ENCODE measurements at places on chromosomes 2 and 18.
A peak's percentile ranks its signal among the peaks of the same experiment; 100 is the strongest.

GRCh38 chr2:3566806-3567205 is 8.3 kb upstream of the RPS7 start:
- no peak for DNase-seq

DNA sequence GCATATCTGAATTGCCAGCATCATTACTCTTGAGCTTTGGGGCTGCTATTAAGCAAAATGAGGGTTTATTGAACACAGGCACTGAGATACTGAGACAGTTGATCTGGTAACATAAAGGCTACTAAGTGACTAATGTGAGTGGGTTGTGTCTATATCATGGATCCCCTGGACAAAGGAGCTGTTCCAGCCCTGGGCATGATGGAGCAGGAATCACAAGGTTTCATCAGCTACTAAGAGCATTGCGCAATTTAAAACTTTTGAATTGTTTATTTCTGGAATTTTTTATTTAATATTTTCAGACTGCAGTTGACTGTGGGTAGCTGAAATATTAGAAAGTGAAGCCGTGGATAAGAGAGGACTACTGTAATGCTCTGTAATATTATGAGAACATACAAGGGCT is 73.5 kb downstream of the MGAT5 start:
- DNase-seq: peak; percentile 18

GRCh38 chr18:80154293-80154692 is 45.2 kb downstream of the ADNP2 start:
- DNase-seq: no peak

GRCh38 chr2:62181843-62182242 is 14.1 kb upstream of the B3GNT2 start:
- no peak for DNase-seq

DNA sequence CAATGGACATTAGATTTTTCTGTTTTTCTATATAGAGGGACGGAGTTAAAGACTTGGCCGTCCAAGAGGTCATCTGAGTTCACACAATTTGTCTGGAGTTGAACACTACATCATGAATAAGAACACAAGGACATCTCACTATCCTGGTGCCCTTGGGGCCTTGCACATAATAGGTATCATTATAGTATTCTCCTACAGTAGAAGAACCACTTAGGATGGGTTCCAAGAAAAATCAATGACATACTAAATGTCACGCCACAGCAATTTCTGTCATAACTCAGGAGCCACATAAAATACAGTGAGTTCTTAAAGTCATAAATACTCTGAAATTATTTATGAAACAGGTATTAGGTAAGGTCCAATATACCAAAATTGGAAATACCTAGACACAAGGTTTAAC is 154.4 kb downstream of the NCKAP5 start:
- DNase-seq: no peak

GRCh38 chr2:65877331-65878010 is 445.1 kb upstream of the SPRED2 start:
- no peak for DNase-seq

DNA sequence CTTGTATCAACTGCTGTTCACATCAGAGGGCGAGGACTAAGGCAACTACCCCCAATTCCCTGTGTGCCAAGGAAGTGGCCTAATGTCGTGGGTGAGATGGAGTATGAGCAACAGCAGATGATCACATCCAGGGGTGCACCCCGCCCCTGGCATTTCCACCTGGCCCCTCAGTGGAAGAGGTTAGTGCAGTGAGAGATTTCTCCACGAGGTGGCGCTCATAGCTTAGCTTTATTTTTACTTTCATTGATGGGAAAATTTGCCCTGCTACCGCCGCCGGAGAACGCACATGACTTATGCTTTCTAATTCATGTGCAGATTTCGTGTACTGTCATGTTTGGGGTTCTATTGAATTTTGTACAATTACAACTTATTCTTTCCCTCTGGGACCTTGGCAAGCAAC is 470.6 kb upstream of the MEX3C start:
- DNase-seq: peak; percentile 20

- DNase-seq: peak; percentile 7
Observed at GRCh38 chr18:5073026-5073944, 123.8 kb downstream of the AKAIN1 start.

- no peak for DNase-seq
Observed at GRCh38 chr18:48359626-48360025, 49.6 kb downstream of the ZBTB7C start.

GRCh38 chr2:209901172-209901571 is 101.3 kb upstream of the RPE start:
- no peak for DNase-seq

DNA sequence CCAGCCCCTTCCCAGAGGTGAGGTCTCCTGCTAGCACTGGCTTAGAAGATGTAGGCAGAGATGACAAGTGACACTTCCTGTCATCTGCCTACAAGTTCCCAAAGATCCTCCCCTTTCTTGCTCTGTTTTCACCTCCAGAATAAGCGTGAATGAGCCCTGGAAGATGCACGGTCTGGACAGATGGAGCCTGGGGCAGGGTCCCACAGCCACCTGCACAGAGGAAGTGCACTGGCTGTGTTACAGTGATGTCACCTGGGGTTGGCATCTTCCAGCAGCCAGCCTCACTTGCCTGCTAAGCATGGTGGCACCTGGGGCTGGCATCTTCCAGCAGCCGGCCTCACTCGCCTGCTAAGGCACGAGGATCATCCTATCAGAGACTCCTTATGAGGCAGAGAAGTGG is 32.3 kb downstream of the TMEM18 start:
- DNase-seq: no peak

DNA sequence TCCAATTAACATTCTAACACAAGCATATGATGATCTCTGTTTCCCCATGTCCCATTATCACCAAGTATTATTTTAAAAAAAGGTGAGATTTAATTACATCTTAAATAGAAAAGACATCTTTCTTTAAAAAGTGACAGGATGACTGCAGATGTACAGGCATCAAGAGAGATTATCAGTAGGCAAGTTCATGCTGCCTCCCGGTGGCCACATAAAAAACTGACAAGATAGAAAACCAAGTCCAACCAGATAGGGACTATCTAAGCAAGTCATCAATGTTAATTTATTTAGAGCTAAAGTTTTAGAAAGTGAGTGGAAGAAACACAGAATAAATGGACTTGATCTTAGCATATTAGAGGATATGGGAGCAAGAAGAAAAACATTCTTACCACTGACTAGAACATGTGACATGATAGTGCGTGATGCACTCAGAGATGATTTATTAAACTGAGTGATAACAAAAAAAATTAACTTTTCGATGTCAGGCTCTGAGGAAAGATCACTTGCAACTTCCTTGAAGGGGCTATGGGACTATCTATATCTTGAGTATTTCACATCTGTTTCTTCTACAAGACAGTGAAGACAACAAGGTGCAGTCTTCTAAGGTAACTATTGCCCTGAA is 5.4 kb upstream of the TDRD15 start:
- DNase-seq: peak; percentile 20

DNA sequence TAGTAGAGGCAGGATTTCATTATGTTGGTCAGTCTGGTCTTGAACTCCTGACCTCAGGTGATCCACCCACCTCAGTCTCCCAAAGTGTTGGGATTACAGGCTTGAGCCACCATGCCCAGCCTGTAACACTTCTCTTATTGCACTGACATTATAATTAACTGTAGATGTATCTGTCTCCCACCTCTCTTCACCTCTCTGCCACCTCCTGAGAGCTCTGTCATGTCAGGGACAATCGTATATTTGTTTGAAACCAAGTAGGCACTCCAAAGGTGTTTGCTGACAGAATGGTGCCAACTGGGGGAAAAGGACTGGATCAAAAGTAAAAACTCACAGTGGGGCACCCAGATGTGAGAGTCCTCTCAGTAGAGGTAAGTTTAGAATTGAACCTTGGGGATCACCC is 17.3 kb upstream of the ME2 start:
- no peak for DNase-seq

DNA sequence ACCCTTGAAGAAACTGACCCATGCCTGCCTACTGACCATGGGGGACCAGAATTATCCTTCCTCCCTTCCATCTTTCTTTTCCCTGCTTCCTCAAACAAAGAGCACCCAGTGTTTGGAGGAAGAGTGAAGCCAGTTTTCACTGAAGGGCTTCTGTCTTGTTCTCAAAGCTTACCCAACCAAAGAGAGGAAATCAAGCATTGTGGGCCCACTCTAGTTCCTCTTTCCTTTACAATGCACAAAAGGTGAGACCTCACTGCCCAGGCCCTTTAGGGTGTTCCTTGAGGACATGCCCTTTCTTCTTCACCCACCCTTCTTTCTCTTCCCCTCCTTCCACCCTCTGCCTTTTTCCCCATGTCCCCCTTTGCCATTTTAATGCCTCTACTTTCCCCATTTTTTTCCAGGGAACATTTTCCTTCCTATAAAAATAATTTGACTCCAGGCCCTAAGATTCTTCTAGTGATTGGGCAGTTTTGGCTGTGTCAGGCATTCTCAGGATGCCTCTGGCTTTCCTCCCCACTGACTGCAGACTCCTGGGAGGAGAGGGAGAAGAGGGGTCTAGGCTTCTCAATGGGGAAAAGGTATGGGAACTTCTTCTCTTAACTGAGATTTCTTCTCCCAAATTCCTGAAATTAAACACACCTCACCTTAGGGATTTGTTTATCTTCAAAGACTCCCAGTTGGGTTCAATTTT is 126.6 kb upstream of the RMDN2 start:
- DNase-seq: no peak

DNA sequence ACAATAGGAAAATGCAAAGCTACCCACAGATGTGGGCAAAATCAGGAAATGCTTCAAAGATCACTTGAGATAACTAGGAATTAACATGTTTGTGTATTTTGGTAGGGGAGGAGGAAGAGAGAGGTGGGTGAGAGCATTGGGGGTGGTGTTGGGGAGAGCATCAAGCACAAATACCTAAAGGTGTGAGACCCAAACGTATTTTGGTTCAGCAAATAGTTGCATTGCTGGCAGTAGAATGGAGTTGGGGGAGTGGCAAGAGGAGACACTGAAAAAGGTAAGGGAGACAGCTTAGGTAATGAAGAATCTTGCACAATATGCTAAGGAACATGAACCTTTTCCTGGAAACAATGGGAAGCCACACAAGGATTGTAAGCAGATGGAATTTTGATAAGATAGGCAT is 1.5 kb upstream of the PELI1 start:
- DNase-seq: no peak

DNA sequence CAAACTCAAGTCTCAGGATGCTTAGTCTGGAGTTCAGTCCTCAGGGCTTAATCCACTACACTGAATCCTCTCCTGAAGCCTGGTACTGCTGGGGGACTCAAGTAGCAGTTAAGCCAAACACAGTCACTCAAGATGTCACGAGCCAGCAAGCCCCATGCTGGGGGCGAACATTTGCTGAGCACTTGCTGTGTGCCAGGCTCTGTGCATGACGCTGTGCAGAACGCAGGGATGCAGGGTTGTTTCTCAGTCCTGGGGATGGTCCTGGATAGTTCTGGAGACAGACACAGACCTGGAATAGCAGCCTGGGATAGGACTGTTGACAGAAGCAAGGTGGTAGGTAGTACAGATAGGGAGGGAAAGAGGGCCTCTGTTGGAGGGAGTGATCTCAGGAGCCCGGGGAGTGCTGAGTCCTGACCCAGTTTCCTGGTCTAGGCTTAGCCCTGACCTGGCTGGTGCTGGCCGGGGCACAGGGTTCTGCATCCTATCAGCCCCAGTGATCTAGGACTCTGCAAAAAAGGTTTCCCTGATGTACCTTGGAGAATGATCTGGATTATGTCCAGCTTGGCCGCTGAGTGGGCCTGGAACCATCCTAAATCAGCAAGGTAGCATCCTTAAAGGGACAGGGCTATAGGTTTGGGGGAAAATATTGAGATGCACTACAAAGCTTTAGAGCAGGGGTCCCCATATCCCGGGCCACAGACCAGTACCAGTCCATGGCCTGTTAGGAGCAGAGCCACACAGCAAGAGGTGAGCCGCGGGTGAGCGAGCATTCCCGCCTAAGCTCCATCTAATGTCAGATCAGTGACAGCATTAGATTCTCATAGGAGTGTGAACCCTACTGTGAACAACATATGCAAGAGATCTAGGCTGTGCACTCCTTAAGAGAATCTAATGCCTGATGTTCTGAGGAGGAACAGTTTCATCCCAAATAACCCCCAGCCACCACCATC is 54.7 kb upstream of the OTOF start:
- no peak for DNase-seq

DNA sequence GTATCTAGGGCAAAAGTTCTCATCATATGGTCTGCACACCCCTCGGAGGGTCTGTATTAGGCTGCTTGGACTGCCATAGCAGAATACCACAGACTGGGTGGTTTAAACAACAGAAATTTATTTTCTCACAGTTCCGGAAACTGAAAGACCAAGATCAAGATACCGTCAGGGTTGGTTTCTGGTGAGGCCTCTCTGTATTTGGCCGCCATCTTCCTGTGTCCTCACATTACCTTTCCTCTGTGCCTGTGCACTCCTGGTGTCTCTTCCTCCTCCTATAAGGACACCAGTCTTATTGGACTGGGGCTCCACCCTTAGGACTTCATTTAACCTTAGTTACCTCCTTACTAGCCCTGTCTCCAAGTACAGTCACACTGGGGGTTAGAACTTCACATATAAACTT is 132.5 kb downstream of the NCOA1 start:
- no peak for DNase-seq

DNA sequence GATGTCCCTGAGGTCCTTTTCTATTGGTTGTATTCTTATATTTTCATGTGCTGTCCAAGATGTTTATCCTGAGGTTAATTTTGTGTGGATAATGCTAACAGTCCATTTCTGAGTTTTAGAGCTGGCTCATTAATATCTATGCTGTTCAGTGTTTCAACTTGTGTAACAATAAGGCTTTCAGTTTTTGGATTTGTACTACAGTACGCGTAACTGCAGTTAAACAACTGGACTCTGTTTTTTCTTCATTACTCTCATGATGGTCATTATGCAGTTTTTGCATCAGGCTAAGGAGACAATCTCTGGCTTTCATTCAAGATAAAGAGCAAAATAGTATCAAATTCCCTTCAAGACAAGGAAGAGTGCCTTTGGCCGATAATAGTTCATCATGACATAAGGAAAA is 1364.8 kb downstream of the DPP10 start:
- no peak for DNase-seq

DNA sequence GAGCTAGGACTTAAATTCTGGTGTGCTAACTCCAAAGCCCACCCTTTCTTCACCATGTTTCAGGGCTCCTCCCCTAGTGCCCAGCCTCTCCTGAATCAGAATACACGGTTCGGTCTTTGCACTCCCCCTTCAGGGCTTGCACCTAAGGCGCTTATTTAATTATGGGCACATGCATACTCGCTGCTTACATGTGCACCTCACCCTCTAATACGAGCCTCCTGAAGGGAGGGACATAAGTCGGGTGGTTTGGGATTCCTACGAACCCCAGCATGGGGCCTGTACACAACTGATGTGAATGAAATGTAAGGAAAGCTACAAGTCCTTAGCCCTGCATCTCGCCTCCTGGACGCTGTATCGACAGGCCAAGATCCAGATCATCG is 435 bp downstream of the IFT172 start:
- DNase-seq: peak; percentile 20

DNA sequence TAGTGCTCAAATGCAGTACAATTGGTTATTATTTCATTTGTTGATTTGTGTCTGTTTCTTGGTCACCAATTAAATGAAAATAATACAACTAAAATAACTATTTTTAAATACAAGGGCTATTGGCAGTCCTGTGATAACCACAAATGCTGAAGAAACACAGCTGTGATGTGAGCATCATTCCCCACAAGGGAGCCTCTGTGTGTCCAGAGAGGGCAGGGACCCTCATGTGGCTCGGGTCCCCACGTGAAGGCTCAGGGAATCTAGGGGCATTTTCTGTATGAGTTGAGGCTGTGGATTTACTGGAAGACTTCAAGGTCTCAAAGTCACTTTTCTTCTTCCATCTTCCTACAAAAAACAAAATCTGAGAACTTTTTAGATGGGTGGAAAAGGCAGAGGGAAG is 316.1 kb upstream of the RAB12 start:
- DNase-seq: no peak
